AG09309 (cell line): ENCODE measurements at places on chromosomes 2 and 18.

GRCh38 chr2:172340394-172340793, 87.0 kb upstream of the ITGA6 start:
- DNase-seq = no peak

DNA sequence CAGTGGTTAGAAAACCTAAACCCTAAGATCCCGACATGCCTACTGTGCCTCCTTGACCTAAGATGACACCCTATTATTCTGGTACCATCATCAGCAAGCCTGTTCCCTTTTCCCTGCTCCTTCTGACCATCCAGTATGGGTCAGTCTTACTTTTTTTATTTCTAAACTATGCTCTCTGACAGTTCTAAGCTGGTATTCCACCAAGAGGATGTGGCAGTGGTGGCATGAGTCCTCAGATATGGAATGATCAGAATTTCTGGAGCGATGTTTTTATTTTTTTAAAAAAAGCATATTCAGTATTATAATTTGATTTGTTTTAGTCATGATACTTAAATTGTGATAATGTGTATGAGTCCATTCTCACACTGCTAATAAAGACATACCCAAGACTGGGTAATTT, 145.9 kb upstream of the LHCGR start:
- no peak for DNase-seq

DNA sequence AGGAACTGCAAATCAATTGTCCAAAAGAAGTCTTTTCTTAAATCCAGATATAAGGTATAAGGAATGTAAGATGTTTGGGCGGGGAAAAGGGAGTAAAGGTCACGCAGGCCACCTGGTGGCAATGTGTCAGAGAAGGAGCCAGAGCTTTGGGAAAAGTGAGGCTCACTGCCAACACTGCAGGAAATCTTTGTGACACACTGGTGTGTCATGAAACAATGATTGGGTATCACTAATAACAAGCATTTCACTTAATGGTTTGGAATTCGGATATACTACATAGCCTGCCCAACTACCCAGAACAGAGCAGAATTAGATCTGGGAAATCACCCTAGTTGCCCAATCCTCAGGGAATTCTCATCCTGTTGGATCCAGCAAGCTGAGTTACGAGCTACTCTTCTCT, 61.0 kb downstream of the RBMS1 start:
- DNase-seq = no peak

- no peak for DNase-seq
These were observed 250.6 kb upstream of the HNRNPA3 start for GRCh38 chr2:176961775-176962619.

DNA sequence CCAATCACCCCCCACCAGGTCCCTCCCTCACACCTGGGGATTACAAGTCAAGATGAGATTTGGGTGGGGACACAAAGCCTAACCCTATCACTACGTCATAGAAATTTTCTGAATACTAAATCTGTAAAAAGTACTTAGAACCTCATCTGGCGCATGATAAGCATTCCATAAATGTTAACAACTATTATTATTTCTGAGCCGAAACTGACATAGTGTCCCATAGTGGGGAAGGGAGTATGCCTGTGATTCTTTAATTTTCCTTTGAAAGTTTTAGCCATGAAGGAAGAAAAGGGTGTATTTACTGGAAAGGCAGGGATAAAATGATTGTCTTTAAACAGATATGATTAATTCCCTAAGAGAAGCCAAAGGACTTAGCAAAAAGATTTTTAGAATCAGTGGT, 71.4 kb downstream of the FHOD3 start:
- DNase-seq = no peak

DNA sequence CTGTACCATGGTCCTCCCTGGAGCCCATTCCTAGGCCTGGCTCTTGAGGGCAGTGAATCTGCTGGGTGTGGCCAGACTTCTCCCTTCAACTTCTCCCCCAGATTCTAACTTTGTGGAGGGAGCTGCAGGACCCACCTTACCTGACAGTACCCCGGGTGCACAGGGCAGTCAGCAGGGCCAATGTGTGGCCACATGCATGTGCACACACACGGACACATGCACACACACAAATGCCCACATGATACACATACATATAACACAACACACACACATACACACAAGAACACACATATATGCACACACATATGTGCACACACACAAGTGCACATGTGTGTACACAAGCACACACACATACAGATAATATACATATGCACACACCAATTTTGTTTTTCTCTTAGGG, 300.0 kb upstream of the HS6ST1 start:
- DNase-seq = no peak

- DNase-seq = no peak
These were observed 242.6 kb downstream of the IKZF2 start for GRCh38 chr2:212908682-212909435.

- DNase-seq = no peak
These were observed 70.8 kb downstream of the FAM117B start for GRCh38 chr2:202705446-202706020.

- DNase-seq = no peak
These were observed 7.9 kb downstream of the REV1 start for GRCh38 chr2:99481941-99482340.
